NCI-H1105 treated with DMSO at 0.1 percent for 48 hours (cell line): ENCODE measurements at places on chromosomes 1 and 21.

- DNase-seq: no peak
These were observed 5.8 kb upstream of the LCE6A start for GRCh38 chr1:152836870-152837269.

GRCh38 chr1:41751804-41752513, 166.8 kb downstream of the HIVEP3 start:
- DNase-seq: no peak

DNA sequence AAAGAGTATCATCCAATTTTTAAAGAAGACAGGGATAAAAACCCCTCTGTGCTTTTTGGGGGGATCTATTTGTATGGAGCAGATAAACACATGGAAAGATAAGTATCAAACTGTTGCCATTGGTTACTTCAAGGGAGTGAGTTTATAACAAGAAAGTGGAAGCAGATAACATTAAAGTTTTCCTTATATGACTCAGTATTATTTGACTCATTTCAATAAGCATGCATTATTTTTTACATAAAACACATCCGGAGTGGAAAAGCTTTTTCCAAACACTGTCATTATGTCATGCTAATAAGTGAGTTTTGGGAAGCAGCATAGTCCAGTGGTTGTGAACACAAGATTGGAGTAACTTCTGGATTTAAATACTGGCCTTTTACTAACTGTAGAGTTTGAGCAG, 452.2 kb downstream of the LTN1 start:
- no peak for DNase-seq

DNA sequence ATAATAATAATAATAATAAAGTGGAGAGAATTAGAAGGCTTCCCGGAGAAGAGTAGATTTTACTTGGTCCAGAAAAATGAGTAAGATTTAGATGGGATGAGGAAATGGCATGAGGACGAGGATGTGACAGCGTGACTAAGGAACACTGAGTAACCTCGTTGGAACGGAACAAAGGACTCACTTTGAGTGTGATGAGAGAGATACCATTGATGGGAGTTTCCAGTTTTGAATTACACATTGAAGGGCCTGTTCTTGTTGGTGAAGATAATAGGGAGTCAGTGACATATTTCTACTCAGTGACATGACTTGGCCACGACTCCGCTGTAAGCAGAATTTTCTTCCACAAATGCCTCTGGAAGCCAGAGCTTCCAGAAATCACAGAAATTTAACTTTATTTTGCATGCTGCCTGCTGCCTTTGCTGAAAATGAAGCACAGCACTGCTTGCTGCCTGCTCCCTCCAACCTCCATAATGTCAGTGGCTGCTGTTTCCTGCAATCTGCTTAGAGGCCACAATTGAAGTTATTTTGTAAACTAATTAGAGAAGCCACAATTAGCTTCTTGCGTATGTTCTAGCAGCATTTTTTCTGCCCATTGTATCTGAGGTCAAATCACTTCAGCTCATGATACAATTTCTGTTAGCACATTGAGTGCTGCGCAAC, 33.7 kb upstream of the FBXO28 start:
- no peak for DNase-seq

GRCh38 chr1:183593356-183593755, 3.1 kb upstream of the NCF2 start:
- DNase-seq: no peak

DNA sequence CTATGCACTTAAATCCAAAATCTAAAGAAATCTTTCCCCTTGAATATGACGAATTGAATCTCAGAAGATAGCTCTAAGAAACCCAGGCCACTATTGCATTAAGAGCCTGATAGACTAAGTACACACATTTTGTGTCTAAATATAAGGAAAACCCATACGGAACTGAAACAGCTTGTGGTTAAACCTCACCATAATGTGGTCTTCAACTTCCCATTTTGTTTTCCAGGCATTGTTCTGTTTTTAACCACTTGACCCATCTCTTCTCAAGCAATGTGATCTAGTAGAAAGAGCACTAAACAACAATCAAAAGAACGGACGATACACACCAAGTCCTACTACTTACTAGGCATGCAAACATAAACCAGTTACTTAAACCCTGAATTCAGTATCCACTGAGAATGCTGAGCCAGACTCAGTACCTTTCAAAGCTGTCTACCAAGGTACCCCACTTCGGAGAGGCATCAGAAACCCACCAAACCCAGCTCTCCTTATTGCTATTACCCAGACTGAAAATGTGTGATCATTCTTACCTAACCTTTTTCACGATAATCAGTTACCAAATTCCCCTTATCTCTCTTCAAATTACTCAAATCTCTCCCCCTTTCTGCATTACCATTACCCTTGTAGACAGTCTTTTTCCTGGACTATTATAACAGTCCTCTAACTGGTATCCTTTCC, 12.8 kb downstream of the OTUD7B start:
- no peak for DNase-seq

DNA sequence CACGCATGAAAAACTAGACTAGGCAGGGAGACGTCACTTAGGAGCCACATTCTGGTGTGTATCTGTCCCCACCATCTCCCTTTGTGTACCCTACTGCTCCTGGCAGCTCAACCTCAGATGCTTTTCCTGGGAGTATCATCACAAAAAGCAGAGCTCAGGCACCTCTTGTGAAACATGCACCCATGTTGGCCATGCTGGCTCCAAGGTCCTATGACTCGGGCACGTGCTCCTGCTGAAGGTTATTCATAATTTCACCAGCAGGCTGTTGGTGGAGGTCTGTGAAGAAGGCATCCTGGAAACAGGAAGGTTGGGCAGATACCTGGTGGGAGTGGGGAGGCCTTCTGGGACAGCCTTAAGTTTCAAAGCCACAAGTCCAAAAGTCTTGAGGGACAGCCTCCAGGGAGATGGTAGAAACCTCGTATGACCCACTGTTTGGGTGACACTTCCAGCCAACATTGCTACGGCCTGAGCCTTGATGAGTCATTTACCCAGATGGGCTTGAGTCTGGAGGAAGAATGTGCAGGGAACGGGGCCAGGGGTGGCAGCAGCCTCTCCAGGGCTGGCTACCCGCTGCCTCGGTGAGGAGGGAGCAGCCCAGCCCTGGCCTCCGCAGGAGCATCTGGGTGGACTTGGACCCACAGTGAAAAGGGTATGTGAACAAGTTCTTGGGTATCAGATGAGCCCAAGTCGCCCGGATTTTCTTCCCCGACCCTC, 75.8 kb downstream of the PGBD5 start:
- DNase-seq: no peak

DNA sequence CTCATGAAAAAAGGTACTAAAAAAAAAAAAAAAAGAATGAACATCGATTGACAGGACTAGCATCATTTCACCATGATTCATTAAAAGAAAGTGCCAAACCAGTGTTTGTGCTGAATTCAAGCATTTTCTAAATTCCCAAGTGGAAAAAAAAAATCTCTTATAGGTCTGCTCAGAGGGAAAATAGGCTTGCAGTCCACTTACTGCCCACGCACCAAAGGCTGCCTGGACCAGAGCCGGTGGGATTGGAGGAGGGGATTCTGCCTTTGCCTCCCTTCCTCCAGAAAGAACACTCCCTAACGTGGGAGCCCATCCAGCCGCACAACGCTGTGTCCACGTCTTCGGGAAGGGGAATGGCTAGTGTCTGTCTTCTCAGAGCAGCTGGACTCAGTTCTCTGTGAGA, 5.5 kb upstream of the TRAPPC10 start:
- no peak for DNase-seq

DNA sequence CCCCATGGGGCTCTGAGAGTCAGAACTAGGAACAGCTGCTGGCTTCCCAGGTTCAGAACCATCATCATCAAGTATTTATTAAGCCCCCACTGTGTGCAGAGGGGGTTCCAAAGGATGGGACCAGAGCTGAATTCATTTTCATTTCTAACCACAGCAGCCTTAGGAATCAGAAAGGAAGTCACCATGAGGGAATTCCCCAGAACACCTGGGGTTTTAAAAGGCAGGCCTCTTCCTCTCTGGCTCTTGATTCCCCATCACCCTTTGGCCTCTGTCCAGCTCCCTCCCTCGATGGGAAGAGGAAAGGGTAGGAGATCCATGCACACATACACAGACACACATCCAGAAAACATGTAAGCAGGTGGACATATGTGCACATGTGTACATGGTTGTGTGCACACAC, 1.3 kb upstream of the KCNN3 start:
- DNase-seq: peak; percentile 4

DNA sequence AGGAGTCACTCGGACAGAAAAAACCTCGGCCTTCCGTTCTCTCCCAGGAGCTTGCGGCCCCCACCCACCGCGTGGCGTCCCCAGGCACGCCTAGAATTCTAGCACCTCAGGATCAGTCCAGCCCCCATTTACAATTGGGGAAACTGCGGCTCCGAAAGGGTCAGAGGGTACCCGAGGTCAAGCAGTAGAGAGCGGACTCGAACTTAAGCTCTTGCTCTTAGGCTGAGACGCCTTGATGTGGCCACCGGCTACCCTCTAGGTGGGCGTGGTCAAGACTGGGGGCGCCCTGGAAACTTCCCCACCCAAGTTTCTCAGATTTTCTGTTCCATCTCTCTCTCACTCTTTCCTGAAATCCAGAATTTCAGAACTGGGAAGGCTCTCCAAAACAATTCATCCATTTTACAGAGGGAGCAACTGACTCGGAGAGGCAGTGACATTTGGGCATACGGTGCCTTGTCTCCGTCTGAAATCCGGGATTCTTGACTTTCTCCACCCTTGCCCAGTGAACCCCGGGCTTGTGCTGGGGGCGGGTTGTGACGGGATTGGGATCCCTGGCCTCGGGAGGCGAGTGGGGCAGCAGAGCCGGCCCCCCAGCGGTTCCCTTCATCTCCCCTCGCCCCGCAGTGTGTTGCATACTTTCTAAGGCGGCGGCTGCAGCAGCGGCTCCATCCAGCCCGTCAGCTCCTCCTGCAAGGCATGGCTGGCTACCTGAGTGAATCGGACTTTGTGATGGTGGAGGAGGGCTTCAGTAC, 777 bp downstream of the AZIN2 start:
- no peak for DNase-seq

- DNase-seq: no peak
These were observed 8.2 kb downstream of the UMODL1 start for GRCh38 chr21:42079008-42079938.

DNA sequence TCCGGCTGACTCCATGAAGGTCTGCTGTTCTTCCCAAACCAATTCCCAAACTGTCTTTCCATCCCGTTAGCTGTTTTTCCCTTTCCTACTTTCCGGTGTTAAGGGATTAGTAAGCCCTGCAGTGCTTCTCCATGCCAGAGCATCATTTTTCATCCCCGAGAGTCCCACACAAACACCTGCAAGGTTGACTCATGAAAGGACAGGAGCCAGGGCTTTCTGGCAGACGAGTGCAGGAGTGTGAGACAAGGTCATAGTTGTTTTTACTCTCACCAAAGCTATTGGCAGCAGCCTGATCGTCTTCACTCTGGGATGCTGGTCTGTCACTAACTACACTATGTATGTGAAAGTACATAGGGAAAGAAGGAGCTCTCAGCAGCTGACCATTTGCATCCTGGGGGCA, 10.2 kb upstream of the BECN2 start:
- DNase-seq: no peak
